ENCODE measurements at places on chromosomes 5 and 9.

GRCh38 chr5:169281625-169282024, 19.3 kb downstream of the SLIT3 start:
- DNase-seq, result no peak

GRCh38 chr5:140221697-140222223, 46.8 kb downstream of the CYSTM1 start:
- DNase-seq, result no peak

- DNase-seq, result no peak
Observed at GRCh38 chr5:56717253-56717987, 97.9 kb upstream of the MAP3K1 start.

DNA sequence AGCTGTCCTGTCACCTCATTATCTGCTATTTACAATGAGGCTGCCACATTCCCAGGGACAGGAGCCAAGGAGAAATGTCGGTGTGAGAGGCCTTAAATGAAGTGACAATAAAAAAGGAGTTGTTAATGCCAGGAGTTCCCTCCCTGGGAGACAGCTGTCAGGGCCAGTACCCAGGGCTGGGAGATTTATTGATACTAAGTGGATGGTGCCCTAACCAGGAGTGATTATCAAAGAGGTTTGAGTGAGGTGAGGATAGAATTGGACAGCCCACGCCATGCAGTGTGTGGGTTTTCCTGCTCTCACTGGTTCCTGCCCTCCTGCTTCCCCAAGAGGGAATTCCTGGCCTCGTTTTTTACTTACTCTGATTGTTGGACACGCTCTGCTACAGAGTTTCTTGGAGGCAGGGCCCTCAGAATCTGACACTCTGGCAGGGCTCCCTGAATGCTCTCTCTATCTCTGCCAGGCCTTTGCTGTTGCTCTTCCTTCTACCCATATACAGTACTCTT, 150.8 kb downstream of the GRIA1 start:
- DNase-seq, result no peak

DNA sequence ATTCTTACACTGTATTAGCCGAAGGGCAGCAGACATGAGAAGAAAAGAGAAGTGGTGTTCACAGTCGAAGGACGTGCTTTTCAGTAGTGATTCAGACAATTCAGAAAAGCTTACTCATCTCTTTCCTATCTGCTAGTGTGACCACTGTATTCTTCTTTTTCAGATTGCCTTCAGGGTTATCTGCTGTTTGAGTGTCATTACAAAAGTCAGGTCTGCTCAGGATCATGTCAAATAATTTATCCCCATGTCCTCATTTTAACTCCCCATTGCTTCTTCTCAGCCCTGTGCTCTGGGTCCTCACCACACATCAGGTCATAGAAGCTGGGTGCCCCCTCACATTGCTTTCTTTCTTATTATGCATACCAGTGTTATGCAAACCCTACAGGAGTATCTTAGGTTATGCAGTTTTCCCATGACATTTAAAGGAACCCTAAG, 394.0 kb downstream of the CETN3 start:
- DNase-seq, result no peak

DNA sequence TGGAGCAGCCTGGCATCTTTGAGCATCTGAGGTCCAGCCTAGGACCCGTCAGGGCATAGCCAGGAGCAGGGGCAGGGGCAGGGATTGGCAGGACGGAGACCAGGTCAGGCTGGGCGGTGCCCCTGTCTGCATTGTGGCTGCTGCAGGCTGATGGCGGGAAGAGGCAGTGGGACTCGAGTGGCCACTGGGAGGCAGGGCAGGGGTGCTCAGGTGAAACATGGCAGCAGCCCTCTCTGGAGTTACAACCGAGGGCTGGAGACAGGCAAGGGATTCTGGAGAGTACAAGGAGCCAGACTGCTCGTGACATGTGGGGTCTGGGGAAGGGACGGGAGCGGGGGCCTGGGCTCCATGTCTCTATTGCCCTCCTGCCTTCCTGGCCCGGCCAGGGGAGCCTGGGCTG, 97.4 kb upstream of the RAPGEF1 start:
- DNase-seq, result peak; percentile 25
